ENCODE measurements at places on chromosomes 1 and 21.

DNA sequence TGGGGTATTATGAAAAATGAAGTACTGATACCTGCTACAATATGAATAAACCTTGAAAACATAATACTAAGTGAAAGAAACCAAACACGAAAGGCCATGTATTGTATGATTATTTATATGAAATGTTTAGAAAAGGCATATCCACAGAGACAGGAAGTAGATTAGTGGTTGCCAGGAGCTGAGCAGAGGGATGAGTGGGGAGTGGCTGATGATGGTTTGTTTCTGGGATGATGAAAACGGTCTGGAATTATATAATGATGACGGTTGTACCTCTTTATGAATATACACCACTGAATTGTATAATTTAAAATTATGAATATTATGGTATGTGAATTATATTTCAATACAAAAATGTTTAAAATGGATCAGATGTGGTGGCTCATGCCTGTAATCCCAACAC lies 63.8 kb upstream of the MPC2 start:
- no peak for DNase-seq

- no peak for DNase-seq
Measured at GRCh38 chr1:61241411-61241838, 159.1 kb downstream of the NFIA start.

- DNase-seq = peak; percentile 94
Measured at GRCh38 chr1:26820784-26821269, 5.7 kb upstream of the ZDHHC18 start.

DNA sequence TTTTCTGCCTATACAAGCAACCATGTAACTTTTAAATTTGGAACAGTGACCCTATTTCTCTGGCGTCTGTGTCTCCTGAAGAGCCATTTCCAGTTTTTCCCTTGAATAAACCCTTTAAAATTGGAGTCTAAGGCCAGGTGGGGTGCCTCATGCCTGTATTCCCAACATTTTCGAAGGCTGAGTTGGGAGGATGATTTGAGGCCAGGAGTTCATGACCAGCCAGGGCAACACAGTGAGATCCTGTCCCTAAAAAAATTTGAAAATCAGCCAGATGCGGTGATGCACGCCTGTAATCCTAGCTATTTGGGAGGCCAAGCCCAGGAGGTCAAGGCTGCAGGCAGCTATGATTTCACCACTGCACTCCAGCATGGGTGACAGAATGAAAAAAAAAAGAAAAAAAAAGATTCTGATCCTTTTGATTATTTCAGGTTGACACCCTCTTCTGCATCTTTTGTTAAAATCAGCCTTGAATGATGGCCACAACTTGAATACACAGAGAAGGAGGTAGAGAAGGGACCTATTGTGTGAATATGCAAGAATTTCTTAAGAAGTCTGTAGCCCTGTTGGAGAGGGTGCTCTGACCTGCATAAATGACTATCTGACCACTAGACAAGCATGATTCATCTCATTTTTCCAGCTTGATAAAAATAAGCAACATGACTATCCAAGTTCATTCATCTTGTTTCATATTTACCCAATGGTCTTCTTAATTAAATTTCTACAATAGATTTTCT lies 40.2 kb upstream of the PARP1 start:
- no peak for DNase-seq
